ENCODE measurements at places on chromosomes 11 and 22. TPM values are rescaled to one million over a fixed set of nuclear protein-coding genes. Genes with fewer than 3 reads are reported as not detected.
A peak's percentile ranks its signal among the peaks of the same experiment; 100 is the strongest.

DNA sequence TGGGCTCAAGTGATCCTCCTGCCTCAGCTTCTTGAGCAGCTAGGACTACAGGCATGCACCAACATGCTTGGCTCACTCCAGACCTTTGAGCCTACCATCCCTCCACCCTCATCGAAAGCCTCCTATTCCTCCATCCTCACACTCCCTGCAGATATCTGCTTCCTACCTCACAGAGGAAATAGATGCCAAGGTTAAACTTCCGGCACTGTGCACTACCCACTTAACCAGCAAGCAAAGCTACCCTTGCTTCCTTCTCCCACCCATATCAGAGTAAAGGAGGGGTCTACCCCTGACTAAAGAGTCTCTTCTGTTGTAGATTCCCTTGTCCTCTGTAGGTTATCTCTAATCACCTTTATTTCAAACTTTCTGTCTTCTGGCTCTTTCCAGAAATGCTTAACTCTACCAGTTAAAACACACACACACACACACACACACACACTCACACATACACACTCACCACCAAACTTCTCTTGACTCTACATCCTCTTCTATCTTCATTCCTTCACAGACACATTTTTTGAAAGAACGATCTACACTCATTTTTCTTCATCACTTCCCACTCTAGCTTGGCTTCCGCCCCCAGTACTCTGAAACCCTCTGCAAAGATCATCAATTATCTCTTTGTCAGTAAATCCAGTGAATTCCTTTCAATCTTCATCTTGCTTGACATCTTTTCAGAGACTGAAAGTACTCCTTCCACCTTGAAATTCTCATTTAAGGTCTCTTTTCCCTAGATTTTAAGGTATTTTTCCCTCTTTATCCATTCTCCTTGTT lies 10.9 kb upstream of the SIK2 start:
- no peak for DNase-seq

GRCh38 chr11:83692675-83693074 lies 406.5 kb upstream of the CCDC90B start:
- no peak for DNase-seq

DNA sequence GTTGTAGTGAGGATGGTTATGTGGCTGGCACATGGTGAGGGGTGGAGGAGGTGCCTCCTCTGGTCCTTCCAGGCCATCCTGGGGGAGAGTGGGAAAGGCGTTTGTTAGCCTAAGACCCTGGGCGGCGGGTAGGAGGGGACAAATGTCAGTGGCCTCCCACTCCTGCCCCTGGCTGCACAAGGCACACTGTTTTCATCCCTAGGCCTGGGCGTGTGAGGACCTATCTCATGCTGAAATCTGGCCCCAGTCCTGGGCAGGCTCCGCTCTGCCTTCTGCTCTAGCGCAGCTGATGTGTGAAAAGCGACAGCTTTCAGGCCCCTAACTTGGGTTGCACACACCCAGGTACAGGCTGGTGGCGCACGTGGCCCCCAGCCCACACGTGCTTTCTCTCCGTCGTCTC lies 32.1 kb downstream of the DAGLA start:
- no peak for DNase-seq

DNA sequence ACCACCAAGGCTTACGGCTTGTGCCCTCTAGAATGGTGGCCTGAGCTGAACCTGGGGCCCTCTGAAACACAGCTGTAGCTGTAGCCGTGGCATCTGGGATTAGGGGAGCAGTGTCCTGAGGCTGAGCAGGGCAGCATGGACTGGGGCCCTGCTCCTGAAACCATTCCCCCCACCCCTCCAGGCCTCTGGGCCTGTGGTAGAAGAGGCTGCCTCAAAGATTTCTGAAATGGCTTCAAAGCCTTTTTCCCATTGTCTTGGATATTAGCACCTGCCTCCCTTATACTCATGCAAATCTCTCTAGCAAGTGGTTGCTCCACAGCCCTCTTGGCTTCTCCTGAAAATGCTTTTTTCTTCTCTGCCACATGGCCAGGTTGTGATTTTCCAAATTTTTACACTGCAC lies 106.9 kb downstream of the CTNND1 start:
- no peak for DNase-seq

DNA sequence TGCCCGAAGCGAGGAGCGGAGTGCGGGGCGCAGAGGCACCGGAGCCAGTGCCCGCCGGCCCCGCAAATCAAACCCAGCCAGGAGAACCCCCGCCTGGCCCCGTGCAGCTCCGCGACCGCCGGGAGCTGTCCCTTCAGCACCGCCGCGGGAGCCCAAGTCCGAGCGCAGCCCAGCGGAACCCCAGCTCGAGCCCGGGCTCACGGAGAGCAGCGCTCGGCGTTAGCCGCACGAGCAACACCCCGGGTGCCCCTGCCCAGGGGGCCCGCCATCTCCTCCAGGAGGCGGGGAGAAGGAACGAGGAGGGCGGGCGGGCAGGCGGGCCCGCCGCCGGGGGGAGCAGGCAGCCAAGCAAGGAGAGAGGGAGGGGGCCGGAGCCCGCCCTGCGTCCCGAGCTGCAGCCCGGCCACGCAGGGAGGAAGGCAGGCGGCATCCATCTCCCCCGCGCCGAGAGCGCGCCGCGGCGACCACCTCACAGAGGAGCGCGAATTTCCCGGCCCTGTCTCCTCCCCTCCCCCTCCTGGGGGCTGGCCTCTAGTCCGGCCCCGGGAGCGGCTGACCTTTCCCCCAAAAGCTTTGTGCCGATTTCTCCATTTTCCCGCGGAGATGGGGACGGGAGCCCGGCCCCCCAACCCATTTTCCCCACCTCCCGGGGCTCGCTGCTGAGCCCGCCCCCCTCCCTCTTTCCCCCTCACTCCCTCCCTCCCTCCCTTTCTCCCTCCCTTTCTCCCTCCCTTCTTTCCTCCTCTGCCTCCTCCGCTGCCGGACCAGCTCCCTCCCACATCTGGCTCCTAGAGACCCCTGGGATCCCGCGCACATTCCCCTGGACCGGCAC lies 621 bp downstream of the KCNC1 start:
- peak; percentile 32 for DNase-seq

DNA sequence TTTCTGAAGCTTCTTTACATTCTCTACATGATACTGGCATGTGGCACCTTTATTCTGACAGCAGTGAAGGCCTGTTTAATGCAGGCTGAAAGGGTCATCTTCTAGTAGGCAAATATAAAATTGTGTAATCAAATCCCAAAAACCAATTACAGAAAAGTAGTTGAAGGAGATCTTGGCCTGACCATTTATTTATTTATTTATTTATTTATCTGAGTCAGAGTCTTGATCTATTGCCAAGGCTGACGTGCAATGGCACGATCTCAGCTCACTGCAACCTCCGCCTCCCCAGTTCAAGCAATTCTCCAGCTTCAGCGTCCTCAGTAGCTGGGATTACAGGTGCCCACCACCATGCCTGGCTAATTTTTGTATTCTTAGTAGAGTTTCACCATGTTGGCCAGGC lies 22.7 kb upstream of the CECR2 start:
- no peak for DNase-seq

DNA sequence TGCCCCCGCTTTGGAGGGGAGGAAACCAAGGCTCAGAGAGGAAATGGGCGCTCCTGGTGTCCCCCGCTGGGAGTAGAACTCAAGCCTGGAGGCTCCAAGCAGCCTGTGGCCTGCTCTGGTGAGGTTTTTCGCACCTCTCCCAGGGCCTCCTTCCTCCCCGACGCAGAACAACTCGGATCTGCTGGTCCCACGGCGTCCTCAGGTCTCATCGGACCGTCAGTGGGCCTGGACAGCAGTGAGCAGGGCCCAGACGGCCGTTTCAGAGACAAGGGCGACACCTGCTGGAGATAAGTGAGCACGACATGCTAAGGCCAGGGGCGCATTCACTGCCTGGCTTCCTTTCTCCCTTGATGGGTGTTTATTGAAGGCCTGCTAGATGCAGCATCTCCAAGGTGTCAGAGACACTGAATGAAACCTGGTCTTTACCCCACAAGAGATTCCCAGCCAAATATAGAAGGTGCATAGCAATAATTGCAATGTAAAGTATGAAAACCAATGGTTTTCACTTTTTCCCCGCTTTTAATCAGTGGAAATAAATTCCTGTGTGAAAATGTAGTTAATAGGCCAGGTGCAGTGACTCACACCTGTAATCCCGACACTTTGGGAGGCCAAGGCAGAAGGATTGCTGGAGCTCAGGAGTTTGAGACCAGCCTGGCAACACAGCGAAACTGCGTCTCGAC lies 26.9 kb upstream of the CD82 start:
- peak; percentile 87 for DNase-seq

DNA sequence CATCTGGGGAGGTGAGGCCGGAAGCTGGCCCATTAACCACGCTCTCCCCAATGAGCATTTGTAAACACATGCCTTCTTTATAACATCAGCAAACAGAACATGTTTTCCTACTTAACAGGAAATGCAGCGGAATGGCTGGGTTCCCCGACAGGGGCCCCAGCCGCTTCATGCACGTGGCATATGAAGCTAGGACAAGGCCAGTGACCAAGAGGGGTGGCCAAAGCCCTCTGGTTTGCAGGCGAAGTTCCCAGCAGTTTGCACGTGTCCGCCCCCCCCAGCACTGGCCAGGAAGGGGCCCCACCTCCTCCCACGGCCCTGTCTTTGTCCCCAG lies 38.7 kb upstream of the LINC01488 start:
- peak; percentile 12 for DNase-seq

- no peak for DNase-seq
Observed at GRCh38 chr11:60454212-60454611, 1.4 kb upstream of the MS4A1 start.

DNA sequence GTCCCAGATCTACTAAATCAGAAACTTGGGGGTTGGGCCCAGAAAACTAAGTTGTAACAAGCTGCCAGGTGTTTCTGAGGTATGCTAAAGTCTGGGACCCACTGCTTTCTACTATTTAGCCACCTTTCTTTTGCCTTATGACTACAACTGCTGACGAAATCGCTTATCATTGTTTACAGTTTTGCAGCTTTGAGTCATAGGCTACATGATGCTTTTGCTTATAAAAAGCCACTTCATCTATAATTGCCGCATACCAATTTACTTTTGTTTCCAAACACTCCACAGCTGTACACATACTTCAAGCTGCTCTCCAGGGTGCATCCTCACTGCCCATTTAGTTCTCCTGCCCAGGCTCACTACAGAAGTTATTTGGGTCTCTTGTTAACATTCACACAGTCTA lies 144.7 kb downstream of the ENTHD1 start:
- DNase-seq: no peak

GRCh38 chr11:3037040-3037944 lies 19.9 kb downstream of the CARS1 start:
- DNase-seq: peak; percentile 86

DNA sequence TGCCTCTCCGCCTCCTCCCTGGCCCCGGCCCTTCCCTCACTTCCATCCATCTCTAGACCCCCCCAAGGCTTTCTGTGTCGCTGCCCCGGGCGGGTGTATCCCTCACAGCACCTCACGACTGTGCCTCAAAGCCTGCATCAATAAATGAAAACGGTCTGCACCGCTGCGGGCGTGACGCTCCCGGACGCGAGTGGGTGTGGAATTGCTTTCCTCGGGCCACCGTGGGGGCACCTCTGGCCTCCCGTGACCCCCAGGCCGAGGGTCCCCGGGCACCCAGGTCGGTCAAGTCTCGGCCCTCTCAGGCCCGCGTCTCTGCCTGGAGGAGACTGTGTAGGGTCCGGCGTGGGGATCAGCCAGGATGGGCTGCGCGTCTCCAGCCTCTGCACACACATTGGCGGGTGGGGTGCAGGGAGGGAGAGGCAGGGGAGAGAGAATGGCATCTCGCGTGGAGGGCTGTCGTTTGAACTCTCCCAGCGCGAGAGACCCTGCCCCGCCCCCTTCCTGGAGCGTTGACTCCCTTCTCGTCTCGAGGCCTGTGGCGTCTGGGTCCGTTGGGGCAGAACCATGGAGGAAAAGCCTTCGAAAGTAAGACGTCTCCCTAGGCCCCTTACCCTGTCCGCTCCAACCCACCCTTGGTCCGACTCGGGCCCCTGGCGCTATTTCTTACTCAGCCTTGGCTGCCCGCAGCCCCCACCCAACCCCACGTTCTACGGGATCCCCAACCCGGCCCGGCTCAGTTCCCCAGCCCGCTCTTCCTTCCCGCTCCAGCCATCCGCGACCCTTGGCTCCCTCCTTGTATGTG lies at the start of gene CATSPERZ:
CATSPERZ (plus strand) TSS at position 512 of the 802 bp plus-strand sequence; CDS start at position 565, 53 bp downstream.
- DNase-seq: no peak

GRCh38 chr11:35317253-35317652 lies 102.1 kb downstream of the SLC1A2 start:
- DNase-seq: no peak

DNA sequence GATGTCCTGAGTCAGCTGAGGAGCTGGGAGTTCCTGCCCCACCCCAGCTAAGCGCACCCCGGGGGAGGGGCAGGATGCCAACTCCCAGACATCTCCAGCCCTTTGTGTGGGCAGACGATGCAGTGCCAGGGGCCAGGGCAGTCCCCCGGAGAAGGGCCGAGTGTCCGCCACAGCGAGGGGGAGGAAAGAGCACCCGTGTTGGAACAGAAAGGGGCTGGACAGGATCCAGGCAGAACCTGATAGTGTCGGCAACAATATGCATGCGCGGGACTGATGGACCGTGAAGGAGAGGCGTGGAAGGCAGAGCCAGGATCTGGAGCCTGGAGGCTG lies 1434.7 kb downstream of the BRD1 start:
- DNase-seq: no peak

DNA sequence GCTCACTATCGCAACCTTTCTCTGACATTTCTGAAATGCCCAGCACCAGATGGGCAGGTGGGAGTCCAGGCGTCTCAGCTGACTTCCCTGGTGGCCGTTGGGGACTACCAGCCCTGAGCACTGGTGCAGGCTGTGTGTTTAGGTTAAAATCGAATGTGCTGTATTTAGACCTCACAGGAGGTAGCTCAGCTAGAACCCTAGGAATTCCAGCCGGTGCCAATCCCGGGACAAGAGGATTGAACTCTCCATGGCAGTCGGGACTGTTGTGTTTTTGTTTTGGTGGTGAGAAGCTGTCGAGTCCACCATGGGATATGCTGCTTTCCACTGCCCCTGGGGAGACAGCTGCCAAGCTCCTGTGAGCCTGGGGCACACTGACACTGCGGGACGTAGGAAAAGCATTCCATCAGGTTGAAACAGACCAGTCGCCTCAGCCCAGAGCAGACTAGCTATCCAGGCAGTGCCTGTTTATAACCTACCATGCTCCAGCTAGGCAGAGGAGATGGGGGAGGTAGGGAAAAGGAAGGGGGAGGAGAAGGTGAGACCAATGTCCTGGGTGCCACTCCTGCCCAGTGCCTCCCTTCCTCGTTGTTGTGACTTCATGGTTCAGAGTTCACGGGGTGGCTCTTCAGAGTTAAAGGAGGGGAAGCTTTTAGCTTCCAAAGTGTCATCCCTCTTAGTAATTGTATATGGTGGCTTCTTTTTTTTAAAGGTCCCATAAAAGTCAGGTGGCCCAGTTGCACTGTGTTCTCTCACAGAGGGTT lies 53.0 kb downstream of the MICAL2 start:
- no peak for DNase-seq

DNA sequence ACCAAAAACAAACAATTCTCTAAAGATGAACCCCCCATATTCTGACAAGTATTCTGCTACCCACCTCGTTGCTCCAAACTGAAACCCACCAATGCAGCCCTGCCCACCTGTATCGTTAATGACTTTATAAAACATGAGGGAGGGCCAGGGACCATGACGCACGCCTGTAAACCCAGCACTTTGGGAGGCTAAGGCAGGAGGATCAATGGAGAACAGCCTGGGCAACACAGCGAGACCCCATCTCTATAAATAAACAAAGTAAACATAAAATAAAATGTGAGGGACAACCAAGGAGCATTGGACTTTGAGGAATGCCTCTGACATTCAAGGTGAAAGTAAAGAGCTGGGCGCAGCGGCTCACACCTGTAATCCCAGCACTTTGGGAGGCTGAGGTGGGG lies 39.8 kb upstream of the ATXN10 start:
- no peak for DNase-seq

The TMX2 gene
- 63.3 TPM for polyA plus RNA-seq

The TSSK2 gene
- not detected for polyA plus RNA-seq

The SLC22A8 gene
- polyA plus RNA-seq: not detected

The PRDM11 gene
- polyA plus RNA-seq: 8.9 TPM

Measured in ovary (tissue), 10 donors.